HL-60 (cell line): ENCODE measurements at places on chromosomes 5 and 9.

DNA sequence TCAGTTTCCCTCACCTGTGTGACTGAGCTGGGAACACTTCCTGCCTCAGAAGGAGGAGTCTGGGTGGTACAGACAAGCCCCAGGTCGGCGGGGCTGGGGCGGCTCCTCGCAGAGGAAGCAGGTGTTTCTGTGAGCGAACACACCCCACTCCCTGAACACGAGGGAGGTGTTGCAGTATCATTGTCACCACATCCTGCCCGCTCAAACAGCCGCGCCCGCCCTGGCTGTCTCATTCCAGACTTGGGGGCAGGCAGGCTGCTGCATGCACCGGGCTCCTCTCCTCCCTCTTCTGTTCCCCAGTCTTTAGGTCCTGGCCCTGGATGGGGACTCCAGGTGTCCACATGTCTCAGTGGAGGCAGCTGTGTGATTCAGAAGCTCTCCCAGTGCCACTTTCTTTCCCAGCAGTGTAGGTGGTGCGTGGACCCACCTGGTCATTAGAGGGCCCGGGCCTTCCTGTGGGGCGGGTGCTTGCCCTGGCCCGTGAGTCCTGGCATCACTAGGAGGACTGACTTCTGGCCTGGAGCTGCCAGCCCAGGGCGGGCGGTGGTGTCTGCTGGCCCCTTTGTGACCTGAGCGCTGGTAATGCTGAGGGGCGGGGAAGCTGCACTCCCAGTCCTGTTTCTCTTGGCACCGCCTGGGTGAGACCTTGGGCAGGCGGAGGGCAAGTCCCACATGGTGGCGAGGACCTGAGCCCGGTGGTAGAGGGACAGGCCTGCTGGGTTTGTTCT is 18.3 kb upstream of the PHYHD1 start:
- DNase-seq: peak; percentile 50

- DNase-seq: no peak
Observed at GRCh38 chr5:119398727-119399466, 43.1 kb downstream of the TNFAIP8 start.

- no peak for DNase-seq
Observed at GRCh38 chr9:137564817-137565411, 13.2 kb downstream of the MRPL41 start.

DNA sequence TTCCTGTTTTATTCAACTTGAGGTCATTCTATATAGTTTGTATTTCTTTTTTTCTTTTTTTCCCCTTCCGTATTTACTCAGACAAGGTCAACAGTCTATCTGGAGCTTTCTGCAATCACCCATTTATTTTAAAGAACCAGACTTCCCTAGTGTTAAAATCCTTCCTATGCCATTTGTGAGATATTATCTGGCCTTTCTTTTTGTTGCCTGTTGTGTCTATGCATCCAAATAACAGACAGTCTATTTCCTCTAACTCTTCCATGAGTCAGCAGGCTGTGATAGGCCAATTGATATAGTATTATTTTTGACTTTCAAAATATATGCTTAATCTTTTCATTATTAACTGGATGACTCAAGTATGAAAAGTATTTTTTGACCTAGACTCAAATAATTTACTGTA is 291.2 kb upstream of the PTPRD start:
- DNase-seq: no peak

DNA sequence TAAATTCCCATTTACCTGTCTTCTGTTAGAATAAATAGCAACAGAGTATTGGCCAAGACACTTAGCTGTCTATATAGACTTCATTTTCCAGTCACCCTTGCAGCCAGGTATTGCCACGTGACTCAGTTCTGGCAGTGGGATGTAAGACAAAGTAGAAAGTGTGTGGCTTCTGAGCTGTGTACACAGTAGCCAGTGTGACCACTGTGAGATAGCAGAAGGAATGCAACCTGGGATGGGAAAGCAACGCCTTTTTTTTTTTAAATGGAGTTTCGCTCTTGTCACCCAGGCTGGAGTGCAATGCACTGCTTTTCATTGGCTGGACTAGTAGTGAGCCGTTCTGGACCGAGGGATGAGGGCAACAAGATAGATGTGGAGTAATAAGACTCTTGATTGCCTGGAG is 64.5 kb upstream of the UBTD2 start:
- no peak for DNase-seq

GRCh38 chr9:115202181-115202580 is 84.2 kb upstream of the TNC start:
- DNase-seq: no peak

- DNase-seq: no peak
Observed at GRCh38 chr5:62521319-62521718, 57.3 kb upstream of the LRRC70 start.

DNA sequence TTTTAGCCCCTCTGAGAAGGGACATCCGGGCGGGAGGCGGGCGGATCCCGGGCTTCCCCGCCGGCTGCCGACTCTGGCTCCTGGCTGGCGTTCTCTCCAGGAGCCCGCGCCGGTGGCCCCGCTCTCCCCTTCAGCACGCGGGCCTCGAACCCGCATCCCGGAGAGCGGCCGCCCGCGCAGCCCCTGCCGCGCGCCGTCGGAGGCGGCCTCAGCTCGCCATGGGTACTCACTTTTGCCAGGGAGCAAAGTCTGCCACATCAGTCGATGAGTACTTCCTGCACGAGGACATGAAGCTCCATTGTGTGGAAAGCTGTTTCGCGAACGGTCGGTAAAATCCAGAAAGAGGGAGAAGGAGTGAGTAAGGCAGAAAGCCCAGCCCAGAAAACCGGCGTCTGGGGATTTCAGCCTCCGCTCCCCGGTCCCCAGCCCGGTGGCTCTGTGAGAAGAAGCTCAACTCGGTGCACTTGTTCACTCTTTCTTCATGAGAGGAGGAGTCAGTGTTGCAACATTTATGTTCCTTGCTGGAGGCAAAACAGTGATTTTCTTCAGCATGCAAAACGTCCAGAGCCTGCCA is at the start of gene PRLR:
TSS of gene PRLR (minus strand) at position 450 of the 574 bp plus-strand sequence. CDS start 140,867 bp downstream, outside the sequence.
- peak; percentile 45 for DNase-seq

DNA sequence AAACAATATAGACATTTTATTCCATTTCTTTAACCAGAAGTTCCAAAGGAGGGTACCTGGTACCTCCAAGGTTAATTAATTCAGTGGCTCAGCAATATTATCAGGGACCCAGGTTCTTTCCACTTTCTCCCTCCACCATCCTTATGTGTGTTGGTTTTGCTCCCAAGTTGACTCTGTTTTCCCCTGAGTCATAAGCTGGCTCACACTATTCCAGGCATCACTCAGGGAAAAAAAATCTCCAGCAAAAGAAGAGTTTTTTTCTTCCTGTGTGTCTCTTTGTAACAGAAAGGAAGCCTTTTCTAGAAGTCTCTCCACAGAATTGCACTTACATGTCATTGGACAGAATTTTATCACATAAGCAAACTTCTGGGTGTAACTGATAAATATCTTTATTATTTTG is 31.2 kb upstream of the GALNT10 start:
- DNase-seq: no peak

- no peak for DNase-seq
Observed at GRCh38 chr5:164336276-164336675, 830.9 kb downstream of the MAT2B start.

- DNase-seq: no peak
Observed at GRCh38 chr9:124517600-124517999, 10.4 kb upstream of the NR5A1 start.

- DNase-seq: no peak
Observed at GRCh38 chr5:180084638-180085561, 13.3 kb upstream of the RNF130 start.

DNA sequence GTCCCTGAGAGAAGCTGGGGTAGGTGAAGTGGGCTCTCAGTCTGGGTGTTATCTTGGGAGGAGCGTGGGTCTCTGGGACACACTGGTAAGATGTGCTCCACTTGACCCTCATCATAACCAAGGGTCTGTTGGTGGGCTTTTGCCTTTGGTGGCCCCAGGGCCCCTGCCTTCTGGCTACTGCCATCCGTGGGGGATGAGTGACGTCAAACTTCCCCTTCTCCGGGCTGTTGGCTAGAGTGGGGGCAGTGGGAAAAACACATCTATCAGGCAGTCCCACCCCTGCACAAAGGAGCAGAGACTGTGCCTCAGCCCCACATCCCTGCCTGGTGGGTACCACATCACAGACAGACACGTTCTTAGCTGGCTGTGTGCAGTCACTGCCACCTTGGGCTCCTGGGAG is 35.1 kb downstream of the GADD45G start:
- DNase-seq: no peak

DNA sequence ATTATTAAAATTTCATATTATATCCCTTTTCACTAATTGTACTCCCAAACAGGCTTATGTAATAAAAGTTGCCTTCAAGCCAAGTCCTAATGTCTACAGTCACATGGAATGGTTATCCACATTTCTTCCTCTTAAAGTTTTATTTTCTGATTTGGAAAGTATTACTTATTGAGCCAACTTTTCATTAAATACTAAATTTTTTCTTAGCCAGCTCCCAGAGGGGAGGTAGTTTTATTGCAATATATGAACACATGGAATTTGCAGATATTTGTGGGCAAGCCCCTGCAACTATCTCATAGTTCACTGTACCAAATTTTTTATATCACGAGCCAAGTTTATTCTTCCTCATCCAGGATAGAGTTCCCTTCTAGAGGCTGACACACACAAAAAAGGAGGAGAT is 332.8 kb upstream of the PTGER4 start:
- DNase-seq: no peak

DNA sequence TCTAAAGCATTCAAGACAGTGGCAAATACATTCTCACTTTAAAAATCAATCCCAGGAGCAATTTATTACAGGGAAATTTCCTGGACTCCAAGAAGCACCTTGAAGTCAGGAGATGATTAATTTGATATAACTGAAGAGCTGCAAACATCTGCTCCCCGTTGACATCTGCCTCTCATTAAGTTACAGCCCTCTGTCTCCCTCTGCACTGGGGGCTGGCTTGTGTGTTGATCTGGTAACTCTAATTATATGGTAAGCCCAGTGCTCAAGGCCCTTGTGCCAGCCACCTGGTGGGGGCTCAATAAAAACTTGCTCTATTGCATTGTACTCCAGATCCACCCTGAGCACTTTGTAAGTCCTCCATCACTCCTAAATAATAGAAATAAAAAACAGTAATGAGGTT is 131.1 kb upstream of the ZNF462 start:
- no peak for DNase-seq

- DNase-seq: peak; percentile 91
Observed at GRCh38 chr9:124218438-124218982, 39.2 kb upstream of the NEK6 start.

DNA sequence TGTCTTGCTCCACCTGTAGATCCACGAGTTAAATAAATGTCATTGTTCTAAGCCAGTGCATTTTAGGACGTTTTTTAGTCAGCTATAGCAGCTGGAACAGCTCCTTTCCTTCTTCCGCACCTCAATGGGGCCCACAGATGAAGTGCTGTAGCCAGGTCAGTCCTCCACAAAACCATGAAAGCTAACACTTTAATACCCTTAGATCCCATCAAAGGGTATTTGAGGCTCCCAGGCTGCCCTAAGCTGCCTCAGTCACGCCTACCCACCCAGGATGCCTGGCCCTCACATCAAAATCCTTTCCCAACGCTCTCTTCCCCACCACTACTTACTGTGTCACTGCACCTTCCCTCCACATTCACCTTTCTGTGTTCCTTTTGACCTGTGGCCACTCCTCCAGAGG is 44.1 kb upstream of the ACO1 start:
- DNase-seq: no peak

DNA sequence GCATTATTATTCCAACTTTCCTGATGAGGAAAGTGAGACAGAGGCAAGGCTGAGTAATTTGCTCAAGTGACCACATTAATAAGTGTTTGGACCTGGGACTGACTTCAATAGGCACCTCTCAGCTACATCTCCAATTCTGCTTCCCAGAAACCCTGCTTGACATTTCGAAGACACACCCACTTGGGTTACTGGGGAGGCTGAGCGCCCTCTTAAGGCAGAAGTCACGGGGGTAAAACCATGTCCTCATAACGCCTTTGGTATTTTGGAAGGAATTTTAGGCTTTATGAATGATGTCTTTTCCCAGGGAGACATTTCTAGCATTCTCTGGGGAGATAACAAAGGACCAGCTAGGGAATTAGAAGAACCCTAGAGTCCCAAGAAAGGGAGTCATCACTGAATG is 53.3 kb downstream of the TRPC7 start:
- DNase-seq: no peak

GRCh38 chr9:121835587-121836365 is 184.3 kb downstream of the DAB2IP start:
- DNase-seq: no peak

GRCh38 chr9:105243015-105243686 is 1.3 kb upstream of the SLC44A1 start:
- DNase-seq: no peak

GRCh38 chr5:79595086-79595485 is 17.2 kb upstream of the TENT2 start:
- no peak for DNase-seq

- no peak for DNase-seq
Observed at GRCh38 chr5:95484421-95484820, 70.4 kb downstream of the SKIC3 start.

GRCh38 chr9:72383978-72384709 is 19.1 kb upstream of the ZFAND5 start:
- DNase-seq: no peak

DNA sequence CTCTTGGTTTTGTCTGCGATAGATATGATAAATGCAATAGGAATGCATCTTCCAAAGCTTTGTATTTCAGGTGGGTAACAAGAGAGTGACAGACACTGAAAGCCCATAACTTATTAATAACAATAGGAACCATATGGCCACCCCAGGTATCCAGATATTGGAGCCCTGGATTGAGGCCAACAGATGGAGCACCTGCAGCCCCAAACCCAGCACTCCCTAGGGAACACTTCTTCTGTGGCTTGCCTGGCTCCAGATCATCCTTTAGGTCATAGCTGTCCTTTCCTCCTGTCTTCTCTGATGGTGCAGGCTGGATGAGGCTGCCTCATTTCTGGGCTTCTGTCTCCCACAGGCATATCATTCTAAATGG is 5.0 kb upstream of the IL3 start:
- no peak for DNase-seq

DNA sequence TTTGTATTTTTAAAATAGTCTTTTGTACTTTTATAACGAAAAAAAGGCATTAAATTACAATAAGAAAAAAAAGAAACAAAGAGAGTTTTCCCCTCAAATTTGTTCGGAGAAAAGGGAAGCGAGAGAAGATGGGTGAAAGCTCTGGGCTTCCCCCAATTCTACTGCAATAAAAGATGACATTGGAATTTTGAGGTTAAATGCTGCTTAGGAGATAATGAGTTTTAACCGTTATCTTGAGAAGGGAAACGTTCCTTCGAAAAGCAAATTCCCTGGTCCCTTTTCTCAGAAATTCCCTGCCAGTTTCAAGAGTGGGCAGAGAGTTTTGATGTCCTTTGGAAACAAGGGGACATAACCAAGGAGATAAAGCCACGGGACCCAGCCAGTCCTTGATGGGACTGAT is 18.4 kb upstream of the ERGIC1 start:
- no peak for DNase-seq

GRCh38 chr5:135600152-135600570 is 21.4 kb upstream of the CXCL14 start:
- no peak for DNase-seq

DNA sequence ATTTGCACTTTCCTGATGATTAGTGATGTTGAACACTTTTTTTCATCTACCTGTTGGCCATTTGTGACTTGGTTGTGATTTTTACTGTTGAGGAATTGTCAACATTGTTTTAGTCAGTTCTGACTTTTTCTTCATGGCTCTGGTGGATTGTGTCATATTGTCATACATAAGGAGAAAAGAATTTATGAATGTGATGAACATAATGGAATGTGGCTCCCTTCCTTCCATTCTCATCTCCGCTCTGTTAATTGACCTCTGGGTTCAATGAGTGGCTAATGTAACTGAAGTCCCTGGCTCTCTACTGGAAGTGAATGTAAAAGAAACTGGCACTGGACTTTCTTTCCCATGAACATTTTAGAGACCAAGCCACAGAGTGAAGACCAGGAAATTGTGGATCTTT is 49.2 kb downstream of the KIAA1958 start:
- no peak for DNase-seq

- DNase-seq: no peak
Observed at GRCh38 chr5:17089690-17090089, 127.7 kb upstream of the BASP1 start.
